Effector CD4-positive, alpha-beta T cell (primary cell): ENCODE measurements at places on chromosomes 2 and 18.

DNA sequence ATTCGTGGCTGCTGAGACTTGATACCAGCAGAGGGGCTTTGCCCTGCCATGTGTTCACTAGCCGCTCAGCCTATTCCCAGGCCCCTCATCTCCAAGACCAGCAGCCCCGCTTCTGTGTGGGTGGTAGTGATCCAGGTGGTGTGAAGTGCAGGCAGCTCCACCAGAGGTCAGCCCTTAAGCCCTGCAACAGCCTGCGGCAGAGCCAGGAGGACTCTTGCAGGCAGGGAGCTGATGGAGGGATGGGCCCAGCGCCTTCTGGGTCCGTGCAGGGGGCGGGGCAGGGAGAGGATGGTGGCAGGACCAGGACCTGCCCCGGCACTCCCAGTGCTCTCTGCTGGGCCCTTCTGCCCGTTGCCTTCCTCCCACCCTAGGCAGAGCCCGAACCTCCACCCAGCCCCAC lies 162.0 kb downstream of the SH3BP4 start:
- no peak for DNase-seq

GRCh38 chr18:69257861-69258458 lies 142.7 kb upstream of the DOK6 start:
- no peak for DNase-seq

- DNase-seq = no peak
Observed at GRCh38 chr18:33605250-33605649, 27.2 kb downstream of the ASXL3 start.

DNA sequence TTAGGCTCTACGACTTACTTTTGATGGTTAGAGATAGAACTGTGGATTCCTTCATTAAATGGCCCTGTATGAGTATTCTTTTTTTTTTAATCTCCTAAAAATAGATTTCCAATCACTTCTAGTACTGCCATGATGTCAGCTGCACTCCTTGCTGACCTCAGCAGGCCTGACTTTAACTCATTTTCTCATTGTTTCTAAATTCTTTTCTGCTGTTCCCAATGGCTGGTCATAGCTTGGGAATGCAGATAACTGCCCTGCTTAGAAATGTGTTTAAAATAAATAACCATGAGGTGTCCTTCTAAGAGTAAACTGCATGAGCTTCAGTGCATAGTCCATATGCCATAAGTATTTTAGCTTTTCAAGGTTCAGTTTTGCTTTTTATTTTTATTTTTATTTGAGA lies 15.7 kb downstream of the CCDC85A start:
- DNase-seq = no peak

GRCh38 chr2:196487417-196487816 lies 152.1 kb upstream of the CCDC150 start:
- no peak for DNase-seq

GRCh38 chr18:54254265-54254758 lies 15.0 kb upstream of the POLI start:
- no peak for DNase-seq

DNA sequence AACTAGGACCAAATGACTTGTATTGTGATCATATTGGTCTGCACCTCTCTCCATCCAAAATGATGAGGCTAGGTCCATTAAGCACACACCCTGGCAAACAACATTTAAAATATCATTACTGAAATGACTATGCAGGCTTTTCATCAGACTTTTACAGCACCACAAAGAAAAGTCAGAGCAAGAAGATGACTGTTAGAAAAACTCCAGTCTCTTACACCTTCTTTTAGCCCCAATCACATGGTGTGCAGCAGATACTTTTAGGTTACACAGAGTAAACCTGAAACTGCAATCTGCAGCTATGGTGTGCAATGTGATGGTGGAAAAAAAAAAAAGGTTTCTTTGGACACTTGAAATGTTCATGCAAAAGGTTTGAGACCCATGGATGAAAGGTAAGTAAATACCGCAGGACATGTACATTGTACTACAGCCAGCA lies 5.4 kb upstream of the POLI start:
- no peak for DNase-seq

DNA sequence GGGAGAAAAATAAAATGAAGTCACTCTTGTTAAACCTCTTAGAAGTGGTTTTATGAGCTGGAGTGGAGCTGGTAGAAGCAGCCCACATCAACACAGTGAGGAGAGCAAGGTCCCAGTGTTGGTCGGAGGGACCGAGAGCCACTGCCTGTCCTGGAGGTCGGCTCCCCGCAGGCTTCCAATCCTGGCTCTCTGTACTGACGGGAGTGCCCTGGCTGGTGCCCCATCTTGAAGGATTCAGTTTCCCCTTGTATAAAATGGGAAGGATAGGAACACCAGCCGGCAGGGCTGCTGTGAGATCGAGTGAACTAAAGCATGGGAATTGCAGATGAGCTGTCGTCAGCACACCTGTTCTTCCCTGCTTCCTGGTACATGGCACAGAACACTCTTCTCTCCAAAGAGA lies 104.3 kb upstream of the ID2 start:
- DNase-seq = no peak

DNA sequence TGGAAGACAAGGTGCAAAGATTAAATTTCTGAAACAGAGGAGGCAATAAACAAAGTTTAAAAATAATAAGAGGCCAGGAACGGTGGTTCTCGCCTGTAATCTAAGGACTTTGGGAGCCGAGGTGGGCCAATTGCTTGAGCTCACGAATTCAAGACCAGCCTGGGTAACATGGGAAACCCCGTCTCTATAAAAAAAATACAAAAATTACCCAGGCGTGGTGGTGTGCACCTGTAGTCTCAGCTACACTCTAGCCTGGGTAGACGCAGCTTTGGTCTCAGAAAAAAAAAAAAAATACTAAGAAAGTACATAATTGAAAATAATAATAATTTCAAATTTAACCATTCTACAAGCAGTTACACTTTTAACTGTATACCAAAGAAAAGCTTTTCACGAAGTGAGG lies 744.6 kb upstream of the POU3F3 start:
- no peak for DNase-seq

- DNase-seq = no peak
Observed at GRCh38 chr2:172084645-172085459, 455 bp upstream of the DLX1 start.
